Islet precursor cell (in vitro differentiated cells): ENCODE measurements at places on chromosomes 2 and 18.
A peak's percentile ranks its signal among the peaks of the same experiment; 100 is the strongest.

DNA sequence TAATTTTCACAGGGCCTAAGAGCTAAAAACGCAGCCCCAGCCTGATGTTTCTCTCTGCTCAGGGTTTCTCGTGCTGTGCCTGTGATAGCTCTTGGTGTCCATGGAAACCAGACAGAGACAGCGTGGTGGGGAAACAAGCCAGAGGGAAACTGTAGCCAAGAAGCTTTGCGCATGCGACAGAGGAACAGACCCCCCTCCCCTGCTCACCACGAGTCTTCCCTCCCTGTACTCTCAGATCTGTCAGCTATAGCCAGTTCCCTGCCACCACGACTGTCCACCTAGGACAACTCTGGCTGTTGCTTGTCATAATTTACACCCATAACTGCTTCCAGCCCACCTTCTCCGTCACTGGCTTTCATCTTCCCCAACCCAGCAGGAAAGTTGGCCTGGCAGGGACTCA lies 13.2 kb upstream of the DNAJC27 start:
- DNase-seq = peak; percentile 80

GRCh38 chr2:74743039-74743438 lies 89.0 kb downstream of the SEMA4F start:
- DNase-seq = no peak

- no peak for DNase-seq
Measured at GRCh38 chr2:116832148-116832547, 982.3 kb upstream of the DDX18 start.

GRCh38 chr18:75915941-75916623 lies 488.6 kb upstream of the SMIM21 start:
- DNase-seq = peak; percentile 82

DNA sequence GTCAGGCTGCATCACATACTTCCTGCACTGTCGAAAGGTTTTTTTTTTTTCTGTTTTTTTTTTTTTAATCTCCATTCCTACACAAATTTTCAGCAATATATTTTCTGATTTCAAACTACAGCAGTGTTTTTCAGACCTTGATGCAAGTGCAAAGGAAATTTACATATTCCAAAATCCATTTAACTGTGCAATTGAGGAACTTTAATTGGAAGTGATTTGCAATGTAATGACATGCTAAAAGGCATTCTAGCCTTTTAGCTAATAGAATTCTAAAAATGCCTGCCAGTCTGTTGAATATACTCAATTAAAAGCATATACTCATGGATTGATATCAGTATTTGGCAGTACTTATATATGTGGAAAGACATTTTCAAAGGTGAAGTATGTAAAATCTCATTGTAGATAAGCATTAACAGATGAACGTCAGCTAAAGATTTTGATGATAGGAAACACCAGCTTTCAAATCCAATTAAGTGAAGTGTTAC lies 210.5 kb downstream of the OTX1 start:
- DNase-seq = no peak

- DNase-seq = no peak
Measured at GRCh38 chr18:62300359-62300963, 24.6 kb upstream of the TNFRSF11A start.

- no peak for DNase-seq
Measured at GRCh38 chr2:28148000-28148399, 244.7 kb upstream of the FOSL2 start.

GRCh38 chr18:64027931-64028695 lies 58.2 kb downstream of the SERPINB8 start:
- no peak for DNase-seq

DNA sequence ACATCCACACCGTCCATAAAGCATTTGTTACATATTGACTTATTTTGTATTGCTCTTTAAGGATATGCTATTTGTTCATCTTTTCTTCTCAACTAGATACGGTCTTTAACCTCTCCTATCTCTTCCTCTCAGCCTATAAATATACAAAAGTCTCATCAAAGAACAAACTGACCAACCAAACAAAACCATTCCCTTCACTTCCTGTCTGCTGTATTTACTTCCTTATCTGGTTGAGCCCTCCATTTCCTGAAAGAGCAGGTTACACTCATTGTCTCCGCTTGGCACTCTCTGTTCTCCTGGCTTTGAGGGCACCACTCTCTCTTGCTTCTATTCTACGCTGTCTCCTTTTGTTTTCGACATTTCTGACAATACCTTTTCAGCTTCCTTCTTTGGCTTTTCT lies 431.9 kb upstream of the TCF4 start:
- DNase-seq = no peak

DNA sequence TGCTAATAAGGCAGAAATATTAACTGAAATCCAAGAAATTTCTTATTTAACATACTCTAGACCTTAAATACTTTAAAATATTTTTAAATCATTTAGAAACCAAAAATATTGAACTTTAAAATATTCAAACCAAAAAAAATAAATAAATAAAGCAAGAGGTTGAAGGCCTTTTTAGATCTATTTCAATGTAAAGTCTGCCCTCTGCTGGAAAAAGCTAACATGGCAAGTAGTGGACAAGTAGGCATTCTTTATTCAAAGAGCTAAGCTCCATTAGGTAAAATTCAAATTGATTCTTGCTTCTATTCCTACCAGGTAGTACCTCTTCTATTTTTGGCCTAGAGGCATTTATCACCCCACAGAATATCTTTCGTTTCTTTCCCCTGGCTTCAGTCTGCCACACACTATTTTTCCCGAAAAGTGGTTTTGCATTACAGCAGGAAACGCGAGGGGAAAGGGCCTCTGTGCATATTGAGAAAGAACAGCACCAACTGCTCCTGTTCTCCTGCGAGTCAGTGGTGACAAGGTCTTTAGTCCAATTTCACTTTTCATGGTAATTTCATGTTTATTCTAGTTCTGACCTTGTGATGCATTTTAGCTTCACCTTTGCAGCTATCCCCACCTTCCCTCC lies 20.4 kb downstream of the IFIH1 start:
- DNase-seq = no peak

DNA sequence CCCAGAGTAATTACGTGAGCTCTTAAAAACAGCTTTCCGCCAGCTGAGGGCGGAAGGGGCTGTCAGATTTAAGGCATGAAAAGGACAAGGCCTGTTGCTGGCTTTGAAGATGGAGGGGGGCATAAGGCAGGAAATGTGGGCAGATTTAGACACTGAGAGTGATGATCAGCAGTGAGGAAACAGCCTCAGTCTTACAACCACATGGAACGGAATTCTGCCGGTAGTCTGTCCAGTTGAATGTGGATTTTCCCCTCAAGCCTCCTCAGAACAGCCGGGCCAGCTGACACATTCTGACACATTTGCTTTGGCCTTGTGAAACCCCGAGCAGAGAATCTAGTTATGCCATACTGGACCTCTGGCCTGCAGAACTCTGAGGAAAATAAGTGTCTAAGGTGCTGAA lies 16.6 kb downstream of the POLE4 start:
- DNase-seq = no peak

- peak; percentile 65 for DNase-seq
Measured at GRCh38 chr2:191866675-191867506, 20.0 kb upstream of the CAVIN2 start.

GRCh38 chr2:71327916-71328315 lies 3.7 kb upstream of the ZNF638 start:
- DNase-seq = peak; percentile 75

DNA sequence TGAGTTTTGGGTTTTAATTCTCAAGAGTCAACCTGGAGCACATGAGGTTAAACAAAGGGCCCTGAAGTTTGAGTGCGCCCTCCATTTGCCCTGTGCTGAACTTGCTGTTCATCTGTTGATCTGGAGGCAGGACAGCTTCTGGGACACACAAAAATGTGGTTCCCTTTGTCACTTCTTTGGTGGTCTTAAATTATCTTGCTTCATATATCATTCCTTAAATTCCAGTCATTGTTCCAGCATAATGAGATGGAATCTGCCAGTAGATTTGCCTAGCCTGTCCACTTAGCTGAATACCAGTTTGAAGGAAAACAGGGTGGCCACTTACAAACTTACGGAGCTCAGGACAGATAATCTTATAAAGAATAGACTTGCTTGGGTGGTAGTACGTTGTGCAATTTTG lies 916 bp downstream of the CETN1 start:
- no peak for DNase-seq

GRCh38 chr2:199465988-199466691 lies 8.4 kb upstream of the SATB2 start:
- DNase-seq = peak; percentile 54

DNA sequence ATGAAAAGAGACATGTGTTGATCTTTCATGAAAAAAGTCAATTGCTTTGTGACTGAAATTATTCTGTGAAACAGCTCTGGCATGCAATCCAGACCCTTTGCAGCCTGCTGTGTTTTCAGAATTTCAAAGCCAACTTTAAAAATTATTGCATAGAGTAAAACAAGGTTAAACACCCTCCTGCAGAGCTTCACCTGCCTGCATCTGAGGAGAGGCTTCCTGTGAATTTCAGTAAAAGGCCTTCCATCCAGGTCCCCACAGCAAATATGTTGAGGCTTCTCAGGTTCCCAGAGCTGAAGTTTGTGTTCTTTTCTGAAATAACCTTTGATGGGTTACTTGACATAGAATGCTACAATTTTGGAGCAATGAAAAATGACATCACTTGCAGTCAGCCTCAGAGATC lies 4.1 kb downstream of the XIRP2 start:
- DNase-seq = no peak

DNA sequence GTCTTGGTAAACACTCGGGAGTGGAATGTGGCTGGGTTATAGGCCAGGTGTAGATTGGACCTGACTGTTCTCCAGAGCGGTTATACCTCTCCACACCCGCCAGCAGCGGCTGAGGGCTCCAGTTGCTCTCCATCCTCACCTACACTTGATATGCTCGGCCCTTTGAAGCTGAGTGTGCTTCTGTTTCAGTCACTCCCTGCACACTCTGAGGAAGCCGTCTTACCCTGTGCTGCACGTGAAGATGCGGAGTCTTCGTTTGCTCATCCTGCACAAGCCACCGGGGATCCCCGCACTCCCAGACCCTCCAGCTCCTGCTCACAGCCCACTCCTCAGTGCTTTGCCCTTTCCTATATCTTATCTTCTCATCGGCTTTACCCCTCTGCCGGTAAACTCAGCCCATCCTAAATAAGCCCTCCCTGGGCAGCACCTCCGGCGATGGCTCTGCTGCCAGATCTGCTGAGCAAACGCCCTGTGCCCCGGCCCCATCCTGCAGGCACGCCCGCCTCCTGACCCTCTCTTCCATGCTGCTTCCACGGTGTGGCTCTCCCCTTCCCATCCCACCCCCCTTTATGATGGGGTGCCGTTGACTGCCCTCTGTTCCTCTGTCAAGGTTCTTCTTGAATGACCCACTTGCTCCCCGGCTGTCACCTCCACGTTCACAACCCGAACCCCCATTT lies 47.3 kb upstream of the ODC1 start:
- no peak for DNase-seq

DNA sequence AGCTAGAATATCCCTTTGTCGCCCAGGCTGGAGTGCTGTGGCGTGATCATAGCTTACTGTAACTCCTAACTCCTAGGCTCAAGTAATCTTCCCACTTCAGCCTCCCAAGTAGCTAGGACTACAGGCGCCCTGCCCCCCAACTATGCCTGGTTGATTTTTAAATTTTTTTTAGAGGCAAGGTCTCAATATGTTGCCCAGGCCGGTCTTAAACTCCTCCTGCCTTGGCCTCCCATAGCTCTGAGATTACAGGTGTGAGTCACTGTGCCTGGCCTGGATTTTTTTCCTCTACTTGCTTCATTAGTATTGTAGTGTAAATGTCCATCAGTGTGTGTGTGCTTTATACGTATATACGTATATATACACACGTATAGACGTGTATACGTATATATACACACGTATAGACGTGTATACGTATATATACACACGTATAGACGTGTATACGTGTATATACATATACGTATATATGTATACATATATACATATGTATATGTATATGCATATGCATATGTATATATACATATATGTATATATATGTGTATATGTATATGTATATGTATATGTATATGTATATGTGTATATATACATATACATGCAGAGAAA lies 124.4 kb downstream of the DIS3L2 start:
- DNase-seq = no peak

DNA sequence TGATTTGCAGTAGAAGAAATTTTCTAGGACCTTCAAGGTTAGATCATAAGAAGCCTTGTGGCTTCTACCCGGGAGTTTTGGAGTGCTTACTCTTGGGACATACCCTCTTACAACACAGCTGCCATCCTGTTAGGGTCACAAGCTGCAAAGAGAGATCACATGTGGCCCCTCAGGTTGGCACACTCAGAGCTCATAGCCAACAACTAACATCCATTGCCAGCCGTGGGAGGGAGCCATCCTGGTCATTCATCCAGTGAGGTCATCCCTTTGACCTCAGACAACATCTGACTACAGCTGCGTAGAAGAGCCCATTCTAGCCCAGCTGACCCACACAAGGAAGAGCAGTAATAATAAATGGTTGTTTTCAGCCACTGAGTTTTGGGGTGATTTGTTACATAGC lies 76.9 kb upstream of the NABP1 start:
- no peak for DNase-seq

GRCh38 chr2:54208364-54209240 lies 47.4 kb downstream of the TSPYL6 start:
- no peak for DNase-seq

DNA sequence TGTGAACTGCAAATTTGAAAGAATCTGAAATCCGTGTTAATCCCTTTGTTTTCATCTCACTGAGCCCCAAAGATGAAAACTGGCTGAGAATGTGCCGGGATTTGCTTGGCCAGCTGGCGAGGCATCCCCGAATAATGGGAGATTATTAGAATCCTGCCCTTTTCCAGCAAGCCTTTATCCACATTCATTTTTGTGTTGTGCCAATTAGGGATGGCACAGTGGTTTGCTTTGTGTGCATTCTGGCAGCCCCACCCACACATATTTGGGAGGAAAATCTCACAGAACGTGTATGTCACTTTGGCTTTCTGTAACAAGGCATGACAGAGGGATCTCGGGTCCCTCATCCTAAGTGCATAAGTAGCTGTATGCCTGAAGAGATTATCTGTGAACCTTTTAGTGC lies 405.8 kb upstream of the FAM98A start:
- no peak for DNase-seq

GRCh38 chr2:207088276-207088675 lies 77.5 kb downstream of the KLF7 start:
- DNase-seq = no peak

- DNase-seq = no peak
Measured at GRCh38 chr2:101342625-101343008, 34.1 kb upstream of the RNF149 start.

- DNase-seq = no peak
Measured at GRCh38 chr2:127663566-127664064, 11.7 kb downstream of the LIMS2 start.

DNA sequence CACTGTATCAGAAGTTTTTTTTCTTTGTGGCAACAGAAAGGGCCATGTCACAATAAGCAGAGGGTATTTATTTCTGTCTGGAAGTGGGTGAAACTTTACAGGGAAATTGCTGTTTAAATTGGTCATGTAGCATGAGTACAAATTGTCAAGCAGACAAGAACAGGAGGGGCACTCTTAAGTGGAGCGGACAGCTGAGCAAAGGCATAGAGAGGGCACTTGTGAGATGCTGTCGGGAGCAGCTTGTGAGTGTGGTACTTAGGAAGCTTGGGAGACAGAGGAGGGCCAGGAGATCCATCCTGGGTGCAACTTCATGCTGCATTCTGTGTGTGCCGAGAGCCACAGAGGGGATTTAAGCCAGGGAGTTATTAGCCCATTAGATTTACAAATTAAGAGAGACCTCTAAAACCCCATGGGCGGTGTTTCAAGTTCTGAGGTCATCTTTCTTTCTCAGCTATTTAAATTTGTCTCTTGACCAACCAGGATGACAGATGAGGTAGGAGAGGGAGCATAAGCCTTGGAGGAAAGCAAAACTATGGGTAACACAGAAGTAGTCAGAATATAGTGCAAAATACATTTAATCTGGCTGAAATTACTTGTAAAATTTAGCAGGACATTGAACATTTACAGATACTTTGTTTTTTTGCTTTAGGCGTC lies 30.4 kb downstream of the INPP4A start:
- no peak for DNase-seq

- DNase-seq = no peak
Measured at GRCh38 chr18:407626-408224, 92.8 kb downstream of the COLEC12 start.
